Large intestine (tissue), 12 donors: ENCODE measurements at places on chromosomes 2 and 18. TPM values are rescaled to one million over a fixed set of nuclear protein-coding genes. Genes with fewer than 3 reads are reported as not detected.

Gene LRP1B
- 1.0 TPM for polyA plus RNA-seq

Gene EVA1A
- polyA plus RNA-seq: 10.0 TPM

Gene TLX2
- 5.0 TPM for polyA plus RNA-seq

GRCh38 chr2:26674002-26674751 is 18.3 kb upstream of the KCNK3 start:
- H3K4me3 ChIP-seq: no peak overlapping the region
- DNase-seq: no peak
- no peaks in the 10 kb centered on the region for H3K36me3 ChIP-seq
- peaks cover 13% of the 10 kb centered on the region for H3K27me3 ChIP-seq
- no peaks in the 10 kb centered on the region for H3K4me1 ChIP-seq

- peaks cover 18% of the 10 kb centered on the region for H3K27me3 ChIP-seq
- no peak for DNase-seq
- H3K27ac ChIP-seq: no peak overlapping the region
- H3K4me3 ChIP-seq: no peak overlapping the region
Observed at GRCh38 chr2:174738841-174739240, 25.4 kb downstream of the CHRNA1 start.

GRCh38 chr18:49494660-49495059 is 7.6 kb upstream of the C18orf32 start:
- H3K4me3 ChIP-seq: no peak overlapping the region
- H3K27ac ChIP-seq: no peak overlapping the region
- peaks cover 14% of the 10 kb centered on the region for H3K36me3 ChIP-seq
- peaks cover 2% of the 10 kb centered on the region for H3K27me3 ChIP-seq
